ENCODE measurements at places on chromosomes 2 and 18. TPM values are rescaled to one million over a fixed set of nuclear protein-coding genes. Genes with fewer than 3 reads are reported as not detected.

- DNase-seq: no peak
These were observed 4.3 kb upstream of the CHCHD5 start for GRCh38 chr2:112580084-112580483.

MYO5B gene
- total RNA-seq: 5.5 TPM

RSAD2 gene
- 157 TPM for total RNA-seq

ANKRD62 gene
- not detected for total RNA-seq

DSC2 gene
- not detected for total RNA-seq

SKOR2 gene
- total RNA-seq: not detected

Measured in M059J (cell line).